Fibroblast of lung (primary cell): ENCODE measurements at places on chromosomes 3 and 15.

DNA sequence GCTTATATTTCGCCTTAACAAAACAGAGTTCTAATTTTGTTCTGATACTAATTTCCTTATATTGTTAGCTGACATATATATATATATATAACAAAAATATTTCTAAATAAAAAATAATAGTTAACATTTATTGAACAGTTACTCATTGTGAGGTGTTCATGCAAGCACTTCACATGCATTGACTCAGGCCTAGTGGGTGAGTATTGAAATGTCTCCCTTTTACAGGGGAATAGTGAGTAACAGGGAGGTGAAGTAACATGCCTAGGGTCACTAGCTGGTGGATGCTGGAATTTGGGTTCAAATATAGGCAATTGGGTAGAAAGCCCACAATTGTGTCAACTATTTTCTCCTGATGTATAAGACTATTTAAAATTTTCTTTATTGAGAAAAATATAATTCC is 102.6 kb upstream of the ZPLD1 start:
- H3K36me3 ChIP-seq, result no peaks in the 10 kb centered on the region
- H3K4me3 ChIP-seq, result no peak overlapping the region
- no peak overlapping the region for H3K27ac ChIP-seq
- no peaks in the 10 kb centered on the region for H3K27me3 ChIP-seq
- H3K4me1 ChIP-seq, result no peaks in the 10 kb centered on the region

DNA sequence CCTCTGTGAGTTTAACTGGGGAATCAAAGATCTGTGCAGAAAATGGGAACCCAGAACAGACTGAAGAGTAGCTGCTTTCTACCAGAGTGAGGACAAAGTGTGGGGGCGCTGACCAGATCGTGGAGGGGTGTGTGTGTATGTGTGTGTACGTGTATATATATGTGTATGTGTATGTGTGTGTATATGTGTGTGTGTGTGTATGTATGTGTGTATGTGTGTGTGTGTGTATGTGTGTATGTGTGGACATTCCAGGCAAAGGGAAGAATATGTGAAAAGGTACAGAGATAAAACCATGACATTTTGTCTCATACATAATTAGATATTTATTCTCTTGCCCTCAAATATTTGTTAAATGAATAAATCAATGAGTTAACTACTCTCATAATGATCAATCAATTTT is 54.9 kb upstream of the DPPA4 start:
- DNase-seq, result no peak
- H3K4me3 ChIP-seq, result no peak overlapping the region
- no peaks in the 10 kb centered on the region for H3K4me1 ChIP-seq
- H3K36me3 ChIP-seq, result no peaks in the 10 kb centered on the region

- peaks cover 2% of the 10 kb centered on the region for H3K4me1 ChIP-seq
- H3K27me3 ChIP-seq, result no peaks in the 10 kb centered on the region
- DNase-seq, result no peak
- H3K36me3 ChIP-seq, result no peaks in the 10 kb centered on the region
Measured at GRCh38 chr3:178184833-178185232, 351.4 kb upstream of the KCNMB2 start.

- no peaks in the 10 kb centered on the region for H3K36me3 ChIP-seq
- no peaks in the 10 kb centered on the region for H3K27me3 ChIP-seq
- no peaks in the 10 kb centered on the region for H3K4me1 ChIP-seq
Measured at GRCh38 chr3:58287354-58287753, 18.7 kb upstream of the RPP14 start.

- H3K36me3 ChIP-seq, result peaks cover 9% of the 10 kb centered on the region
- H3K27me3 ChIP-seq, result no peaks in the 10 kb centered on the region
- H3K4me1 ChIP-seq, result no peaks in the 10 kb centered on the region
- H3K4me3 ChIP-seq, result no peak overlapping the region
- no peak overlapping the region for H3K27ac ChIP-seq
Measured at GRCh38 chr3:119427669-119428068, 35.7 kb downstream of the TMEM39A start.
